ENCODE measurements at places on chromosomes 7 and 10.

DNA sequence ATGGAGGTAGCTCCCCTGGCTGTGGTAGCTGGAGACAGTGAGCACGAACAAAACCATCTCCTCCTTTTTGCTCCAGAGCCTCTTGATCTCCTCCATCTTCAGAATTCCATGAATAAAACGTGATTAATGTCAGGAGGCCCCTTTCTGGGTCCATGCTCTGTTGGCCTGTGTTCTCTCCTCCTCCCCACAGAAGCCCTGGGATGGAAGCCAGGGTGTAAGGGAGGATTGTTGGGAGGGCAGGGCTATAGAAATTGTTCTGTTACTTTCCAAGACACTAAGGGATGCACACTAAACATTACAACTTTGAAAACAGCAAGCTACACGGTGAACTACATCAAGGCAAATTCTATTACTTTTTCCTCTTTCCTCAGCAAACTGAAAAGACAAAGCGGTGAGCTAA lies 96.3 kb downstream of the RNF216 start:
- DNase-seq, result no peak

DNA sequence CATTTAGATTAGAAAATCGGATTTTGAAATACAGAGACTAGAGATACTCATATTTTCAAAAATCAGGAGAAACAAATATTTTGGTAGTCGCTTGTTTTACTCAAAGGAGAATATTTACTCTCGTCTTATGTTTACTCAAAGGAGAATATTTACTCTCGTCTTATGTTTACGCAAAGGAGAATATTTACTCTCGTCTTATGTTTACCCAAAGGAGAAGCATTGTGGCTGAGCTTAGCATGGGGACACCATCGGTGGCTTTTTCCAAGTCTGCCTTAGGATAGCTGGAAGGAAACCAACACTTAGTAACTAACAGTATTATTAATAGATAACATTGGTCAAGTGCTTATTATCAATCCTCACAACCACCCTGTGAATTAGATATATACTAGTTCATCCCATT lies 71.8 kb downstream of the SNX10 start:
- DNase-seq, result no peak

- no peak for DNase-seq
These were observed 806.9 kb upstream of the SORCS1 start for GRCh38 chr10:107971411-107971810.

- DNase-seq, result no peak
These were observed 44.3 kb downstream of the IL6 start for GRCh38 chr7:22771194-22771871.

- no peak for DNase-seq
These were observed 67.0 kb downstream of the MDFIC start for GRCh38 chr7:114988755-114989375.

- no peak for DNase-seq
These were observed 25.9 kb upstream of the ARL4A start for GRCh38 chr7:12661581-12661980.

GRCh38 chr10:64102916-64103315 lies 581.7 kb downstream of the REEP3 start:
- DNase-seq, result no peak

DNA sequence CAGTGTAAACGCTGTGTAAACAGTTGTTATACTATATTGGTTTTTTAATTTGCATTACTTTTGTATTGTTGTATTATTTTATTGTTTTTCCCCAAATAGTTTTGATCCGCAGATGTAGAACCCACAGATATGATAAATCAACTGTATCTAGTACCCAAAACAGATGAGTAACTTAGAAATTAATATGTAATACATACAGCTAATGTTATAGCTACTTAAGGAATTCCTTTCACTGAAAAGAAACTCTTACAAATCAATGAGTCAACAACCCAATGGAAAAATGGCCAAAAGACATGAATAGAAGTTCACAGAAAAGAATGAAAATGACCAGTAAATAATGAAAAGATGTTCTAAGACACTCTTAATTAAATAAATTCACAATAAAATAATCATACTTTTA lies 32.3 kb upstream of the ARL4A start:
- no peak for DNase-seq

GRCh38 chr10:5684971-5685763 lies 529 bp downstream of the TASOR2 start:
- no peak for DNase-seq
